ENCODE measurements at places on chromosomes 7 and 10. TPM values are rescaled to one million over a fixed set of nuclear protein-coding genes. Genes with fewer than 3 reads are reported as not detected.

Gene EPHB6
- total RNA-seq, result 0.34 TPM

Gene CDH23
- total RNA-seq, result 0.14 TPM

Gene C7orf57
- 0.21 TPM for total RNA-seq

Gene FLNC
- 1.0 TPM for total RNA-seq

Gene CACNA2D1
- 6.2 TPM for total RNA-seq

Gene CYP2E1
- 0.93 TPM for total RNA-seq

Measured in nasal cavity respiratory epithelium epithelial cell of viscerocranial mucosa (primary cell).